ENCODE measurements at places on chromosomes 6 and 20.

GRCh38 chr6:157080986-157081391, 242.3 kb downstream of the TMEM242 start:
- no peak for DNase-seq

- DNase-seq = no peak
These were observed 41.3 kb downstream of the SESN1 start for GRCh38 chr6:109053336-109053735.

- DNase-seq = peak; percentile 26
These were observed 131.2 kb upstream of the CDH4 start for GRCh38 chr20:61120595-61121515.

DNA sequence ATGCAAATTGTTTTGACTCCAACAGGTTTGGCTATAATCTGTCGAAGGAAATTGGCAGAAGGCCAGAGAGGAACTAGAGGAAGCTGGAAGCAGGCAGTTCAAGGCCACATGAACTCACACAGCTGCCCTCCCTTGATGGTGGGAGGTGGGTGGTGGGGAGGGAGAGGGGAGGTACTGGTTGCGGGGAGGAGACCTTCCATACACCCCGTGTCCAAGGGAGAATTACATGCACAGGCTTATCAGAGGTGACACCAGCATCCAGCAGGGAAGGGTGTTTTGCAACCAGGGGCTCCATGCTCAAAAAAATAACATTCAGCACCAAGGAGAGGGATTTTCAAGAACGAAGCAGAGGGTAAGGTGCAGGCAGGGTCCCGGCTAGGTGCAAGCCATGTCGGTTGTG, 9.1 kb downstream of the PRND start:
- peak; percentile 39 for DNase-seq

DNA sequence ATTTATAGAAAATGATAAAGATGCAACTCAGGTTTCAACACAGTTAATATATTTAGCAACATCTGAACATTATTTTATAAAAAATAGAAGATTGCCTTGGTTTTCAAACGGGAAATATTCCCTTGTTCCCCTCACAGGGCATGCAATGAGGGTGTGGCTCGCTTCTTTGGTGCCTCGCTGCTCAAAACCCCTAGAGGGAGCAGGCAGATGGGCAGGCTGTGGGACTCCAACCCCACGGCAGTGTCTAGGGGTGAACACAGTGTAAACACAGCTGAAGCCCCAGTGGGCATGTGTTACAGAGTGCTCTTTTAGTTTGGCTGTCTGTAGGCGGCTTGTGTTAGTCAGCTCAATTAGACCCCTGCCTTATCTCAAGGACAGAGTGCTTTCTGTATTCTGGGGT, 560.8 kb upstream of the IMPG1 start:
- DNase-seq = no peak

DNA sequence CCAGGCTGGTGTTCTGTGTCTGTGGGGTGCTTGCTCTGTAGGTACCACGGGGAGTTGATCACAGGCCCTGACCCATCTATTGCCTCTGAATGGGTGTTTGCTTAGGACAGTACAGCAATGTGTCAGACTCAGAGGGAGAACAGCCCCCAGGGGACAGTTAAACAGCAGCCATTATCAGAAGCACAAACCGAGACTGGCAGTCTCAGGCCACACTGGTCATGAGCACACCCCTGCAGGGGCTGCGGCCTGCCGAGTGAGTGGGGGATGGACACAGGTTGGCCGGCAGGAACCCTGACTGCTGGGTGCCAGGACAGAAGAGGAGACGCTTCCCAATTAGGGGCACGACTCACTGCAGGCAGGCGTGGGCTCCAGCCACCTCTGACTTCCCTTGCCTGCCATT, 395.6 kb downstream of the CDH4 start:
- no peak for DNase-seq

DNA sequence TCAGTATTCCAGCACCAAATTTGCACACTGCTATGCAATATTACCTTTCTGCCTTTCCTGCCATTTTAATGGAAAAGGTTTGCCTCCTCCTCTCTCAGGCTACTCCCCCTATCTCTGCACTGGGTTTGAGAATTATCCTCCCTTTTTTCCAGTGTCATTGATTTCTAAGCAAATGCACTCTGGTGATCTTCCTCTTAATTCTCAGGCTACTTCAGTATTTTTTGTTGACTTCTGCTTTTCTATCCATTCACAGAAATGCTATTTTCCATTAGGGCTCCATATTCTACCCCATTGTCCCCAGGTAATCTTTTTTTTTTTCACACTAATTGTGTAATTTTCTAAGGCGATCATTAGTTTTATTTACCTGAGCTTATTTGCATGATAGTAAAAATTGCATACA, 144.0 kb downstream of the GJA1 start:
- no peak for DNase-seq

- DNase-seq = no peak
These were observed 73.6 kb upstream of the BHLHE23 start for GRCh38 chr20:63080411-63080810.

- DNase-seq = no peak
These were observed 186.4 kb downstream of the LRFN2 start for GRCh38 chr6:40400738-40401137.

DNA sequence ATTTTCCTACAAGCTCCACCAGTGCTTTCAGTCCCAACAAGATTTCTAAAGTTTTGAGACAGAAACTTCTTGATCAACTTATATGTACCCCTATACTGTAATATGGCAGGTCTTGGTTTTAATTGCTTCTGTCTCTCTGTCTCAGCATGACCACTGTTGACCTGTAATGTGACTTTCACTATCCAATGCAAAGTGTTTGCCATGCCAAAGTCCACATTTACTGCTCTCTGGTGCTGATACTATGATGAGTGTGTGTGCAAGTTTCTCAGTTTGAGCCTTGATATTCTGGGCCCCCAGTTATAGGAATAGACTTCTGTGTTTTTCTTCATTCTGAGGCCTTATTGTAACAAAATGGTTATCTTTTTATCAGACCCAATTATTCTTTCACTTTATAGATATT, 45.8 kb downstream of the OR2J2 start:
- no peak for DNase-seq

- DNase-seq = no peak
These were observed 63.6 kb downstream of the STK4 start for GRCh38 chr20:45029884-45030283.

DNA sequence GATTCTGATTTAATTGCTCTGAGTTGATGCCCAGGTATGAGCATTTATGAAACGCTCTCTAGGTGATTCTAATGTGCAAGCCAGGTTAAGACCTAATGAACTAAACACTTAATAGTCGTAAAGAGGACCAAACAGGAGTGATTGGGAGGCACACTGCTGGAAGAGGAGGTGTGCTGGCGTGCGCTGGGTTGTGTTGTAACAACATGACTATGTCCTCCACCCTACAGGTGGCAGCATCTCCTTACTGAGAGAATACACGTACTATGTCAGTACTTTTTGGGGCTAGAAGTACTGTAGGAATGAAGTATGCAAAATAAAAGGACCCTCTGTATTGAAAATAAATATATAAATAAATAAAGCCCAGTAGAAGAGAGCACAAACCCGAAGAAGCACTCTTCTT, 11.9 kb downstream of the C6orf89 start:
- no peak for DNase-seq

GRCh38 chr6:43979525-43979924, 147.7 kb downstream of the MRPL14 start:
- DNase-seq = no peak

DNA sequence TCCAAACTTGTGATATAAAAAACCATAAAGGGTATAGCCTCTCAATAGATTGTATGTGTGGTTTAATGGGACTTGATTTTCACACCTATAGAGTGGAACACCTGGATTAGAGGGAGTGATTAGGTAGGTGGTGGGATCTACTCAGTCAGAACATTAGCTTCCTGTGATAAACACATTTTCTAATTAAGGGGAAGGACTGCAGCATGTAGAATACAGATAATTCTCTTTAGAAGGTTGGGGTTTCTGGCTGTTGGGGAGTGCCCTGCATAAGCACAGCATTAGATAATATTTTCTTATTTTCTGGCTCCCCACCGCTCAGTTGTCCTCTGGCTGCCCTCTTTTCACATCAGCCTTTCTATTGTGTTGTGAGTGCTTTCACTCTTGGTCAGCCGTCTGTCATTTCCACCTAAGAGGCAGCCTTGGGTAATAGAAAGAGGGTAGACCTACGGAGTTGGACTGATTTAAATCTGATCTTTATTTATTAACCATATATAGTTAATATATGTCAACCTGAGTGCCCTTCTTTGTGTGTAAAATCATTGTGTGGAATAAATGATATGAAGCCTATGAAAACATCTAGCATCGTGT, 8.0 kb downstream of the CSE1L start:
- no peak for DNase-seq

GRCh38 chr6:79307321-79308036, 73.0 kb upstream of the HMGN3 start:
- DNase-seq = peak; percentile 43

- no peak for DNase-seq
These were observed 11.9 kb downstream of the OR12D1 start for GRCh38 chr6:29426654-29427053.

DNA sequence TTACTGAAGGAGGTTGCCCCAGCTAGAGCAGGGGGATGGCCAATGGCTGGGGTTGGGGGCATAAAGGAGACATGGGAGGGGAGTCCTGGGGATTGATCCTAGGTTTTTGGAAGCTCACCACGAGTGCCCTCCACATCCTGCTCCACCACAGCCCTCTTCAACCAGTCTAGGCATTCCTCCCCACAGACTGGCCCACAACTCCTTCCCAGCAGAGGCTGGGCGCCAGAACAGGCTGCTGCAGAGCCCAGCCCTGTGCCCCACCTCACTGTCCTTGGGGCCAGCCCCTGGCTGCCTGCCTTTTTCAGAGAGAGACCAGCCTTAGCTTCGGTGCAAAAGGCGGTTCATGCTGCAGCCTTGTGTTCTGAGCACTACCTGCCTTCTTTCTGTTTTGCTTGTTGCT, 16.4 kb downstream of the RPP40 start:
- no peak for DNase-seq

GRCh38 chr6:168043193-168043847, 35.7 kb downstream of the FRMD1 start:
- no peak for DNase-seq

GRCh38 chr6:155200012-155200411, 63.8 kb upstream of the CLDN20 start:
- DNase-seq = no peak

- DNase-seq = no peak
These were observed 15.7 kb upstream of the EIF2S2 start for GRCh38 chr20:34127792-34128191.

GRCh38 chr6:105797983-105798453, 288.1 kb upstream of the PRDM1 start:
- DNase-seq = peak; percentile 22

DNA sequence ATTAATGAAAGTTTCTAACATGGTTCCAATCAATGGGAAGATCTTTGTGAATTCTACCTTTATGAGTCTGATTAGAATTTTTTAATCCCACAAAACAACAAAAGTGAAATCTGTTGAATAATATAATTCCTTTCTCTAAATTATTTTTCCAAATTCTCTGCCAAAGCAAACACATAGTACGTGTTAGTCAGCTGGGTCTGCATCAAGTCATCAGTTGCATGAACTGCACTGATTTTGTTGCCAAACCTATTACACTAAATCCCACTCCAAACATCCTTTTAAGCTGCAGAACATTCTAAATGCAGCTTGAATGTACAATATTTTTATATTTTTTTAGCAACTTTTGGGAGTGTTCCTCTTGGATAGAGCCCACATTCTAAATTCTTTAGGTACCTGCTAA, 199.0 kb upstream of the HSF2 start:
- DNase-seq = no peak

- no peak for DNase-seq
These were observed 27.2 kb downstream of the IL17F start for GRCh38 chr6:52216932-52217575.

GRCh38 chr20:2108498-2108897, 6.9 kb downstream of the STK35 start:
- DNase-seq = no peak

DNA sequence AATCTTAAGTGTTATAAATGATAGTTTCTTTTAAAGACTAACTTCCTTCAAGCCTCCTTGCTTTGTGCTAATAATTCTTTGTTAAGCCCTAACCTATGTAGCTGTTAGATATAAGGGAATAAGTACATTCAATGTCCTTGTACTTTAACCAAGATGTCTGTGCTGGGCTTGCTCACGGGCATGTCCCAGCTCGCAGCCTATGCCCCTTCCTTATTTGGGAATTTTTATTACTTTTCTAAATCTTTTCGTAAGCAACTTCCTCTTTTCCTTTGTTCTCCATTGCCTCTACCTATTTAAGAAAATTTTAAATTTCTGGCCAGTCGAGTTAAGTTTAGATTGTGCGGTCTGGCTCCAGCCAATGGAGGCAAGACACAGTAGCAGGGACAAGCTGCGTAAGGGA, 26.0 kb upstream of the CDK19 start:
- no peak for DNase-seq

DNA sequence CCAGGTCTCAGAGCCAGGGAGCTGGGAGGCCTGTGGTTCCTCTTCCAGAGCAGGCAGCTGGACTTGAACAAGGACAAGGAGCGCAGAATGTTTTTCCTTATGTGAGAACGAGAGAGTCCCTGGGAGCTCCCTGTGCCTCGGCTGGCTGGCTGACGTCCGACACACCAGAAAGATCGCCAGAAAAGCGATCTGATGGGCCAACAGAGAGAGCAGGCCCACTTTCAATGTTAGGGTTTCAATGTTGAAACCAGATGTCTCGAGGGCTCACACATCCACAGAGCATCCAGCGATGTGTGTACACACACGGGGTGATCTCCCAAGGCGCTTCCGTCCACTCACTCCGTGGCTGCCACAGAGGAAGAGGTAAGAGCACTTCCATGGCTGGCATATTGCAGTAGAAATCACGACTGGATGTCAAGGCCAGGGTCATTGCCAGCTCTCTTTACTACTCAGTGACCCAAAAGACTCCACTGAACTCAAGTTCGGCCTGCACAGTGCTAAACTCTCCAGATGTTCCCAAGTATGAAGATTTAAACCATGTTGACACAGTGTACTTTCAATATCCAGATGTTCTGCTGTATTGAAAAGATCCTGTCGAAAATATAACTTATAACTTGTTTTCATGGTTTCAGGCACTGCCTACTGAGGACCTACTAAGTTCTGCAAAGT, 70.8 kb upstream of the FOXC1 start:
- DNase-seq = no peak

DNA sequence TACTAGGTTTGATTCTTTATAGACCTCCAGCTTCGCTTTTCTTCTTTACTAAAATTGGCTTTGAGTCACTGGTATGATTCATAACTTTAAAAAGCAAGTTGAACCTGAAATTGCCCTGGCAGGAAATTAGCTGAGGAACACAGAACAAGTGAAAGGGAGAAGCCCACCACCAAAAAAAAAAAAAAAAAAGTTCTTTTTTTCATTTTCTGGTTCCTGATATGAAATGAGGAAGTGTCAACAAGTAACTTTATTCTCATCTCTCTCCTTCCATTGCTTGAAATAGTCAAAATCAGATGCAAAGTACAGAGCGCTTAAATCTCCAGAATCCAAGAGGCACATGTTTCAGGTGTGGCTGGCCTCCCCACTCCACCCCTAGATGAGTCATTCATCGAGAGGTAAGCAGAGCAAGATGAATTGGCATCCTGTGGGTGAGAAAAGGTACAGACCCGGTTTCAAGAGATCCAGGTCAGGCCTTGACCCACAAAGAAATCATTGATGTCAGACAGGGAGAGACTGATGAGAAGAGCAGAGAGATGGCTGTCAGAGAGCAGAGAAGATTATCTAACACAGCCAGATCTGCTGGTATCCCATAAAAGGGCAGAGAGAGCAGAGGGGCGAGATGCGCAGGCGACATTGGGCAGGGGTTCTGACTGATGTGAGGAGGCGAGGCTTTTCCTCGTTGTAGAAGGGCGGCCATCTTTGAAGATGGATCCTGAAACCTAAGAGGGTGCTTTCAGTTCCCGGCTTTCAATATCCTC, 54.8 kb upstream of the MBOAT1 start:
- no peak for DNase-seq

- DNase-seq = peak; percentile 96
These were observed 1274.9 kb upstream of the GJE1 start for GRCh38 chr6:140857739-140858380.

All from fibroblast of pulmonary artery (primary cell).